ENCODE measurements at places on chromosomes 5 and 9.

- no peak for DNase-seq
Measured at GRCh38 chr9:88161144-88161543, 22.9 kb upstream of the SPATA31C2 start.

DNA sequence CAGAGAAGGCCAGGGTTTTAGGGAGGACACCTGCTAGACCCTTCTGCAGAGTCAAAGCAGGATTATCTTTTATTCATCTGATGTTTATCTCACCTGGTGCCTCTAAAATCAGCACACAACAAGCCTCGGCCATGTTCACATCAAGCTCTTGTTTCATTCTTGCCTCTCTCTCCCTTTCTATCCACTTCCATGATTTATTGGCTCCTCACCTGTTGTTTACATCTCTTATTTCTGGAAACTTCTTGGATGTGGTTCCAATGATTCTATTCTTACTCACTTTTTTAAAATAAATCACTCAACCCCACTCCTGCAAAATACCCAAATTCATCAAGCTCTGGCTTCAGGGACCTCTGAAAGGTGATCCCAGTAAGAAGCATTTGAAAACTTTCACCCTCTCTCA lies 407.0 kb upstream of the KLF4 start:
- no peak for DNase-seq

GRCh38 chr9:129458155-129458661 lies 162.7 kb downstream of the C9orf50 start:
- DNase-seq = no peak

- peak; percentile 37 for DNase-seq
Measured at GRCh38 chr9:63817622-63818518, 1467.1 kb downstream of the FOXD4L5 start.

DNA sequence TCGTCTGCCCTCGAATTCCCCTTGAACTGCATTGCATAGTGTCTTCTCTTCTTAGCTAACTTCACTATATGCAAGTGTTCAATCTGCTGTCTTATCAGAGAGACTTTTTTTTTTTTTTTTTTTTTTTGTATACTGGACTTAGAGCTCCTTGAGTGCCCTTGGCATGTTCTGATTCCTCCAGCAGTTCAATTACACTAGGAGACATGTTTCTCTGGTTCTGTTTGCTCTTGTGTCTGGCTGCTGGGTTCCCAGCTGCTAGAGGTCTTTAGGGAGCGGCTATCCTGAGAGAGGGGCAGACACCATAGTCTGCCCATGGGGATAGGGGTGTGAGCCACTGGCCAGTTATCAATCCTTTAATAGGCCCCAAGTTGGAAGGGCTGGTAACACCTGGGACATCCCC lies 13.1 kb downstream of the OR2S2 start:
- DNase-seq = no peak

DNA sequence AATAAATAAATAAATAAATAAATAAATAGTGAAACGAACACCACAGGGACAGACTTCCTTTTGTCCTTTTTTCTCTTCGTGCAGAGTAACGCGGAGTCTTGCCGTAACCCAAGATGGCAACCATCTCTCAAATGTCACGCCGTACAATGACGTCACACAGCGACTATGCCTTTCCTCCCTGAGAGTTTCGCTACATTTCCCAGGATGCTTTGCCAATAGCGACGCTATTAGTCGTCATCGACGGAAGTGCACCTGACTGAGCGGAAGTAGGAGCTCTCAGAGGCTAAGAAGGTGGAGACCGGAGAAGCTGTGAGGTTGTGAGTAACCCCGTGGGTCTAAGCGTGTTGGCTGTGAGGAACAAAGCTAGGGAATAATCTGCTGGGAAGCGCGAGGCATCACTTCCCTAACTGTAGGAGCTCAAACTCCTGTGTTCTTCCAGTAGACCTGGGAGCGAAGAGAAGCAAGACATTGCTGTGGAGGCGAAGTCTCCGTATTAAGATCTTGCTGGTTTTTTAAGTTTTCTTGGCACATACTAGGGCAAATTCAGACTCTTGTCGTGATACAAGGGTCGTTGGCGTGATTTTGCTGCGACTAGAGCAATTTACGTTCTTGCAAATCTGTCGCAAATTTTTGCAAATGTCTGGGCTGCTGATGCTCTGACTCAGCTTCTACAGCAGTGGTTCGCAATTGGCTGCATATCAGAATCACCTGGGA lies at the start of gene TTC1:
Gene TTC1, plus strand, starts transcription at position 263 of the 714 bp plus-strand sequence. CDS start 1,390 bp downstream, outside the sequence.
- DNase-seq = peak; percentile 79

DNA sequence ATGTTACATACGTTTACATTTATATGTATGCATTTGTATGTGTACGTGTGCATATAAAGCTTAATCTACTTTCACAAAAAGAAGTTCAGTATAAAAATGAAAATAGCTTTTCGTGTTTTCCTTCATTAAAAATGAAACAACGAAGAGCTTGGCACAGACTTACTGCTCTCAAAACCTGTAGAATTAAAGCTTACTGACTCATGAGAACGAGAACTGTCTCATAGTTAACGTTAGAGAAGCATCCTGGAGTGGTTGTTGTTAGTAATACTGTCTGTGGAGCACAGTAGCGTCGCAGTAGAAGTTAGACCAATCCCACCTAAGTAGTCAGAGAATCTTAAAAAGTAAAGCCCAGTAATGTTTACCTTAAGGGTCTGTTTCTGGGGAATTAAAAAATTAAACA lies 1.3 kb downstream of the MAT2B start:
- DNase-seq = no peak

DNA sequence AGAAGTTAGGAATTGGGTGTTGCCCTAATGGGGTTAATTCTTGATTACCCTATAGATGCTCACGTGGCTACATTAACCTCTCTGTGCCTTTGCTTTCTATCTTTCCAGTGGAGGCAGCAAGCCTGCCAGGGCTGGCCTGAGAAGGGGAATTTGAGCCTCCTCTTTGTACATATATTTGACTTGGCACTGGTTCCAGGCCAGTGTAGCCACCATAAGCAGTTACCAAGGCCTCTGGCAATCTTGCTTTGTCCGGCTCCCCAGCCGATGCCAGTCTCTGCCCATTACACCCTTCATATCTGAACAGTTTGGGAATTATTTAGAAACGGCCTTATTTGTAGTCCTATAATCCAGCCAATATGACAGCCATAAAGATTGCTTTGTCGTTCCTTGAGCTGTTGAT lies 58.6 kb upstream of the PPARGC1B start:
- DNase-seq = no peak

GRCh38 chr5:113294311-113295110 lies 140.3 kb downstream of the TSSK1B start:
- DNase-seq = peak; percentile 47

GRCh38 chr5:152177626-152178349 lies 227.3 kb downstream of the NMUR2 start:
- no peak for DNase-seq

DNA sequence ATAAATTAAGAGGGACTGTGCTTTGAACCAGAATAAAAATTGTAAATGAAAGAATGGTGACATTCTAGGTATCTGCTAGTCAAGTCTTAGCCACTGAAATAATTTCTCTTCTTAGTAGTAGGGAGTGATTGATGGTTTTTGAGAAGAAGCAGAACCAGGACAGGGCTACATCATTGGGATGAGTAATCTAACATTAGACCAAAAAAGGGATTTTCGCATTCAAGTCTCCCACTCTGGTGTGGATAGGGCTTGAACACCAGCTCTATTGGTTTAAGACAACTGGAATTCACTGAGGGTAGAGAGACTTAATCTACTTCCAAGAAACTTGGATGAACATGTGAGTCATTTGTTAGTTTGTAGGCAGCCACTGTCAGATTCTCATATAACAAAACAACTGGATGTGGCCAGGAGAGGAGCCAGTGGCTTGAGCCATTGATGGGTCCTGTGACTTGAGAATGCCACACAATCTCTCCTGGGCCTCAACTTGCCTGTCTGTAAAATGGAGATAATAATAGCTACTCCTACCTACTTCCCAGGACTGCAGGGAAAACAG lies 16.6 kb downstream of the FAT2 start:
- no peak for DNase-seq

GRCh38 chr5:147918101-147918685 lies 11.9 kb upstream of the C5orf46 start:
- DNase-seq = no peak

DNA sequence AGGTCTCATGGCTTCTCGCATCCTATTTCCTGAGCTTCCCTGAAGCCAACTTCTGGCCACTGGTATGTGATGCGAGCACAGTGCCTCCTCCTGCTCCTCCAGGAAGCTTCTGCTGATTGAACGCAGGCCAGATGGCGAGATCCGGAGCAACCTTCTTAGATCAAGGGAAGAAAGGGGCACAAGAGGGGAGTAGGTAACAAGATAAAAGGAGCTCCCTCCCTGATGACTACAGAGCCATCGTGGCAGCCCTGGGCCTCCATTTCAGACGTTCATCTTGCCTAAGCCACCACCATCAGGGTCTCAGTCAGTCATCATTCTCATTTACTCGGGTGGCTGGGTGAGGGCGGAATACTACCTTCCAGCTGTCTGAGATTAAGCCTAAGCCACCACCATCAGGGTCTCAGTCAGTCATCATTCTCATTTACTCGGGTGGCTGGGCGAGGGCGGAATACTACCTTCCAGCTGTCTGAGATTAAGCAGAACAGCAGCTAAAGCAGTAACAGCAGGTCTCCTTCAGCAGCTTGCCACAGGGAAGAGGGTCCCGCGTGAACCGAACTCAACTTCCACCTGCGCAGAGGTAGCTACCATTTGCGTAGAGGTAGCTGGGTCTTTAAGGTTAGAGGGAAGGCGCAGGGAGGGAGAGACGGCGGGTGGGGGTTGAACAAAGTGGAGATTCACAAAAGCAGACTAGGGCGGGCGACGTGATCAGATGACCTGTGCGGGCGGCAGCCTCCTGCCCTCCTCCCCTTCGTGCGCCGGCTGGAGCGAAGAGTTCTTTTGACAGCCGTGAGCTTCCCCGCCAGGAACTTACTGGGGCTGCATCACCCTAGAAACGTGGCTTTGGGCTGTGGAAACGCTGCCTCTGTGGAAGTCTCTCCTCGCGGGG lies 27.9 kb upstream of the MGAT1 start:
- DNase-seq = no peak

DNA sequence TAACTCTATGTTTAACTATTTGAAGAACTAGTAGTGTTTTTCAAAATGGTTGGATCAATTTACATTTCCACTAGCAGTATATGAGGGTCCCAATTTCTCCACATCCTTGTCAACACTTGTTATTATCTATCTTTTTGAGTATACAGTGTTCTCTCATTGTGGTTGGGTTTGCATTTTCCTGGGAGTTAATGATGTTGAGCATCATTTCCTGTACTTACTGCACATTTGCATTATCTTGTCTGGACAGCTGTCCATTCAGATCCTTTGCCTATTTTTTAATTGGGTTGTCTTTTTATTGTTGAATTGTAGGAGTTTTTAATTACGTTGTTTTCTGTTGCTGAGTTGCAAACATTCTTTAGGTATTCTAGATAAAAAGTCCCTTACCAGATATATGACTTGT lies 103.4 kb upstream of the LRRTM2 start:
- no peak for DNase-seq

GRCh38 chr9:88092797-88093331 lies 45.4 kb downstream of the SPATA31C2 start:
- no peak for DNase-seq

- DNase-seq = no peak
Measured at GRCh38 chr5:3386637-3387036, 209.0 kb upstream of the IRX1 start.

GRCh38 chr5:104965006-104965405 lies 1402.4 kb upstream of the NUDT12 start:
- no peak for DNase-seq

DNA sequence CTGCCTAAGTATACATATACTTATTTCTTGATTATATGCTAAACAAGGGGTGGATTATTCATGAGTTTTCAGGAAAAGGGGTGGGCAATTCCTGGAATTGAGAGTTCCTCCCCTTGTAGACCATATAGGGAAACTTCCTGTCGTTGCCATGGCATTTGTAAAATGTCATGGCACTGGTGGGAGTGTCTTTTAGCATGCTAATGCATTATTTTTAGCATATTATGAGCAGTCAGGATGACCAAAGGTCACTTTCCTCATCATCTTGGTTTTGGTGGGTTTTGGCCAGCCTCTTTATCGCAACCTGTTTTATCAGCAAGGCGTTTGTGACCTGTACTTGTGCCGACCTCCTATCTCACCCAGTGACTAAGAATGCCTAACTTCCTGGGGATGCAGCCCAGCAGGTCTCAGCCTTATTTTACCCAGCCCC lies 80.9 kb downstream of the ALDH7A1 start:
- no peak for DNase-seq

DNA sequence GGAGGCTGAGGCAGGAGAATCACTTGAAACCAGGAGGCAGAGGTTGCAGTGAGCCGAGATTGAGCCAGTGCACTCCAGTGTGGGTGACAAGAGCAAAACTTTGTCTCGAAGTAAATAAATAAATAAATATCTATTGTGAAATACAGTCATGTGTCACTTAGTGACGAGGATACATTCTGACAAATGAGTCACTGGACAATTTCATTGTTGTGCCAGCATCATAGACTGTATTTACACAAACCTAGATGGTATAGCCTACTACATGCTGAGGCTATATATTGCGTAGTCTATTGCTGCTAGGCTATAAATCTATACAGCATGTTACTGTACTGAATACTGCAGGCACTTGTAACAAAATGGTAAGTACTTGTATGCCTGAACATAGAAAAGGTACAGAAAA lies 61.1 kb upstream of the CCL21 start:
- DNase-seq = no peak

DNA sequence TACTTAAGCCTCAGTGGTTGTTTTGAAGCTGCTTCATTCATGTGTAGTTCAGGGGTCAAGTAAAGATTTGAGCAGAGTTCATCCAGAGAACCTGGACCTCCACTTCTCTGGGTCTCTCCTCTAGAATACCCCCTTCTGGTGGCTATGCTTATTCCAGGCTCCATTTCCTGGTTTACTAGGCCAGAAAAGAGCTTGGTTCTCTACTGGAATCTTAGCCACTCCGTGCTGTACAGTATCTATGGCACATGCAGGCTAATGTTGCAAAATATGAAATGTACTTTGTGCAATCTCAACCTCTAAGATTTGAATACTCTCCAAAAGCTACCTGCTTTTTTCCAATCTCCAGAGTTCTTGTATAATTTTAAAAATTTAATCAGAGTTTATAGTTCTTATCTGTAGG lies 17.4 kb upstream of the ZCCHC9 start:
- no peak for DNase-seq

DNA sequence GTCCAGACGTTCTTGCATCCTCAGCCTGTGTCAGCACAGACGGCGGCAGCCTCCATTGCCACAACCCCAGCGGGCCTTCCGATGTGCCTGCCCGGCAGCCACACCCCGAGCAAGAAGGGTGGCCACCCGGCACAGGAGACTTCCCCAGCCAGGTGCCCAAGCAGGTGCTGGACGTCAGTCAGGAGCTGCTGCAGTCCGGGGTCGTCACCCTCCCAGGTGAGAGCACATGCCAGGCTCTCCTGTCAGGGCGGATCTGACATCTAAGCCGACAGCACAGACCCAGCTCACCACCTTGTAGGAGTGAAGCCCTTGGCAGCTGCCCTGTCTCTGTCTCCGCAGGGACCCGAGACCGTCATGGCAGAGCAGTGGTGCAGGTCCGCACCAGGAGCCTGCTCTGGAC lies 48.3 kb upstream of the LRRC14B start:
- no peak for DNase-seq

- DNase-seq = no peak
Measured at GRCh38 chr9:21144603-21145002, 3.0 kb upstream of the IFNW1 start.

GRCh38 chr5:180975338-180975737 lies 13.3 kb upstream of the BTNL3 start:
- no peak for DNase-seq

GRCh38 chr5:96565582-96566265 lies 96.5 kb upstream of the CAST start:
- no peak for DNase-seq

GRCh38 chr5:141669520-141669919 lies 12.5 kb downstream of the ARAP3 start:
- no peak for DNase-seq

GRCh38 chr5:18378066-18378465 lies 743.8 kb downstream of the TAF11L14 start:
- no peak for DNase-seq
